ENCODE measurements at places on chromosomes 16 and 17.

- DNase-seq: peak; percentile 36
These were observed 35.4 kb downstream of the SPAG9 start for GRCh38 chr17:51085150-51085805.

GRCh38 chr17:78903101-78903779 lies at the start of gene CEP295NL:
Gene CEP295NL, minus strand, starts transcription at chr17:78903201. Its CDS starts 1,373 bp downstream, at chr17:78901828.
- DNase-seq: no peak

GRCh38 chr16:47643323-47644000 lies 182.3 kb downstream of the PHKB start:
- peak; percentile 2 for DNase-seq

DNA sequence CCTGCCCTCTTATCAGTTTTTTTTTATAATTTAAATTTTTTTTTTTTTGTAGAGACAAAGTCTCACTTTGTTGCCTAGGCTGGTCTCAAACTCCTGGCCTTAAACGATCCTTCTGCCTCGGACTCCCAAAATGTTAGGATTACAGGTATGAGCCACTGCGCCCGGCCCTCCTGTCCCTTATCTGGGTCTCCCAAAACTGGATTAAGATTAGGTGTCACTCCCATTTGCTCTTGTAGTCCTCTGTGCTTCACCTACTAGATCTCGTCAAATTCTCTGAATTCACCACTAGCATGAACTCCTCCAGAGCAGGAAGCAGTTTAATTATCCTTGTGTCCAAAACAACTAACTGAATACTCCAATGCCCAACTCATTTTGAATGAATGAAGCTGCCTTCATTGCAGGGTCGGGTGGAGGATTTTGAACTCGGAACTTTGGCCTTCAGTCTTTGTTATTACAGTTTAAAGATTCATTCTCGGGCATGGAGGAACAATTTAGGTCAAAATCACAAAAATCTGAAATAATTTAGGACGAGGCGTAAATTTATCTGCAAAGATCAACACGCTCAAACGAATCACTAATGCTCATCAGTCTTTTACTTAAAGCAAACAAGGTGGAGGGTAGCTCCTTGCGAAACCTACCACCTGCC lies 802 bp upstream of the ATXN2L start:
- no peak for DNase-seq

- DNase-seq: no peak
These were observed 46.7 kb upstream of the RCVRN start for GRCh38 chr17:9951803-9952202.

DNA sequence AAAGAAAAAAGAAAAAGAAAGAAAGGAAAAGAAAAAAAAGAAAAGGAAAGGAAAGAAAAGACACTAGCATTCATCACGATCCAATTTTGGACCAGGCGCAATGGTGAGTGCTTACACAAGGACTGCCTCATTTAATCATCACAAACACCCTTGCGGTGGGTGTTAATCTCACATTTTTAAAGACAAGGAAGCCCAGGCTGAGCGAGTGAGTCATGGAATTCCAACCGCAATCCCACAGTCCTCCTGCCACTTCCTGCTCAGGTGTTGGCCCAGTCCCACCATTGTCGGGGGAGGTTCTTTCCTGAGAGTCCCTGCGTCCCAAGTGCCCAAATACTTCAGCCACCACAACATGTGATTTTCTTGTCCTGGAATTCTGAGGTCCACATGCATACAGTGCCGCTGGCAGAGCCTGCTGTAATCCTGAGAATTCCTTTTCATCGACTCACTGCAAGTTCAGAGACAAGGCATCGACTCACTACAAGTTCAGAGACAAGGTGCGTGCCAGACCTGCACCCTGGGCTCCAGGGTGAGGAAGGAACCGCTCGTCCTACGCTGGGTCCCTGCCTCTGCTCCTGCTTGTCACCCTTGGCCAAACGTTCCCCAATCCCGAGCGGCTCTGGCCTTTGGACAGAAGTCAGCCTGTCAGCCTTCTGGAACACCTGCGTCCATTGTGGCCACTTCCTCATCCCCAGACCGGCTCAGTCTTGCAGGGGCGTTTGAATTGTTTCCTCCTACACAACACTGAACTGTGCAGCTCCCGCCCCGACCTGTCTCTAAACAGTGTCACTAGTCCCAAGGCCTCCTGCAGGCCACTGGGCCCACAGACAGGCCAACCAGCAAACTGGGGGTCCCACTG lies 5.8 kb downstream of the ZG16B start:
- peak; percentile 97 for DNase-seq

DNA sequence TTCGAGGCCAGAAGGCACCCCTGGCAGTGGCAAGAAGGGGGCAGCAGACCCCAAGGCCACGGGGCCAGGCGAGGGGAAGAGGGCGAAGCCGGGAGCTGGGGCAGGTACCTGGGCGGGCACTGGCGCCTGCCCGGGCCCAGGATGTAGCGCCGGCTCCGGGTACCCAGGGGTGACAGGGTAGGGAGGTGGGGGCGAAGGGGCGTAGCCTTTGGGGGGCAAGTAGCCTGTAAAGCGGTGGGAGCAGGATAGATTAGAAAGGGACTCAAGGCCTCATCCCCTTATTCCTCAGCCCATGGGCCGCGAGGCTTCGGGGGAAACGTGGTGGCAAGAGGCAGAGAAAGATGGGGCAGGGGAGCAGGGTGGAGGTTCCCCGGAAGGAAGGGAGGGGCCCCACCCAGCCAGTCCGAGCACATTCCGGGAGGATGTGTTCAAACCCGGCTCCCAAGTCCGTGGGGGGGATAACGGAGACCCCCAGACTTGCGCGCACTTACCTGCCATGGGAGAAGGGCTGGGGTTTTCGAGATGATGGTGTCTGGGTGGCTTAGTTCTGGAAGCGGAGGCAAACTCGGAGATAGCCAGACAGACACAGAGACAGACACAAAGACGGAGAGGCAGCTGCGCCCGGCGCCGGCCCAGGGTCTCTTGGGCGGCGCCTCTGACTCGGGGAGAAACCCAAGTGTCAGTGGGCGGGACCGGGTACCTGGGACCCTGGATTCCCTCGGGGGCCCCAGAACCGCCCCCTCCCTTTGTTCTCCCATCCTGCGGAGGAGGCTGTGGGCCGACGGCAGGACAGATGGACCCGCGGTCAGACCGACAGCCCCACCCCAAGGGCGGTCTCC lies 493 bp downstream of the PLSCR3 start:
- peak; percentile 39 for DNase-seq

- DNase-seq: no peak
These were observed 585 bp downstream of the WRAP53 start for GRCh38 chr17:7688808-7689316.

GRCh38 chr17:19320876-19321275 lies 41.6 kb downstream of the B9D1 start:
- DNase-seq: no peak

DNA sequence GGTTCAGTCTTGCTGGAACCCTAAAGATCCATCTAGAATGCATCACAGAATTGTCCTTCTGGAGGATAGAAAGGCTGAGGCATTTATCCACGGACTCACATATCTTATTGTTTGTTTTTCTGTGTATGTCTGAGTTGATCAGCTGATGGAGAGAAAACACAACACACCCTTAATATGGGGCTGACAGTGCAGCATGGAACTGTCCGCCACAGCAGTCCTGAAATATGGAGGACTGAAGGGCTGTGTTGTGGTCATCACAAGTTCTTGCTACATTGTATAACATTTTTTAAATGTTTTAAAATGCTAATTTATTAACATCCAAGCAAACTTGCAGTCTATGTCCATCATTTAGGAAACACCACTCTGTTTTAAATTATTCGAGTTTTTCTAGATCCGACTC lies 448.9 kb upstream of the ERCC4 start:
- no peak for DNase-seq

DNA sequence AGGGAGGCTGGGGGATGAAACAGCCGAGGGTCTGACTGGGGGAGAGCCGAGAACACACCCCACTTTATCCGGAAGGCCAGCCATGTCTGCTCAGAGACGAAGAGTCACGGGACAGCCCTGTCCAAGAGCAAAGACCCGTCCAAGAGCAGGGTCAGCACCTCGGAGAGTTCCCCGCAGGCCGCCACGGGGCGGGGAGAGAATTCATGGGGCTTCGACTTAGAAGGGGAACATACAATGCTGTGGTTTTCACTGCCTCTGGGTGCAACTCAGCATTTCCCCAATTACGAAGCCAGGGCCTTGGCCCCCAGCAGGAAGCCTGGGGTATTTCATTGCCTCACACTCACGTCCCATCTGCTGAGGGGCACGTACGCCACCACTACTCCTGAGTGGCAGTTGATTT lies 59.3 kb downstream of the JPH3 start:
- peak; percentile 37 for DNase-seq

DNA sequence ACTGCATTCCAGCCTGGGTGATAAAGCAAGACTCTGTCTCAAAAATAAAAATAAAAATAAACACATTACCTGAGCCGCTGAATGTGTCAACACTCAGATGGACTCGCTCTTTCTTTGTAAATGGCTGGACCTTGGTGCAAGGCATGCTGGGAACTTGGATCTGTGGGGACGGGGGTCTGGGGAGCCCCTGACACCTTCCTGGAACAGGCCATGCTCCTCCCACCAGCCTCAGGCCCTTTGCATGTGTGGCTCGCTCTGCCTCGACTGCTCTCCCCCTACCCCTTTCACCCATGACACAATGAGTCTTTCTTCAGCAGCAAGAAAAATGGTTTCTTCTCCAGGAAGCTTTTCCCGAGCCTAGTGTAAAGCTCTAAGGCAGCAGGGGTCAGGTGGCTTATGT lies 94.0 kb upstream of the CDH5 start:
- no peak for DNase-seq

DNA sequence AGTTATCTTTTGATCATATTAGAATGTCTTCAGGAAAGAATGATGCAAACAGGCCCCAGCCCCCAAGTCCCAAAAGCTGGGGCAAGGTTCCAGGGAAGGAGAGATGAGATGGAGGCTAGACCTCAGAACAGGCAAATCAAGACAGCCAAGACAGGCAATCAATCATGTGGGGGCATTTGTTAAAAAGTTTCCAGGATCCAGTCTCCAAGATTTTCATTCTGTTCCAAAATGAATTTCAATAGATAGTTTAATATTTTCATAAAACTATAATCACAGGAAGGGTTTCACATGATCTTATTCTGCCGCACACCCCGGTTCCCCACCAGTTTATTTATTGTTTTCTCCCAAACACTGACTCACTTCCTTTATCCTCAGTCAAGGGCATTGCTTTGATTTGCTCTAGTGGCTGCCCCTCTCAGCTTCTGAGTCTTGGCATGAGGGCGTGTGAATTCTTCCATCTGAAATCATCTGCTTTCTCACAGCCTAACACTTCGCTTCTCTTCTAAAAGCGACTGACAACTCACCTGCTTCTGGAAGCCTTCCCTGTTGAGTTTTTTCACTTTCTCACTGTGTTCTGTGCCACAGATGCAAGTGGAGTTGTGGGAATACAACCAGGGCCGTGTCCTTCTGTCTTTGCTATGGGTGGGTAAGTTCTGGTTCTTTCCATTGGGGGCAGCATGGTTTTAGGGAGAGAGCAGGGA lies 12.2 kb upstream of the TERF2 start:
- DNase-seq: peak; percentile 86

DNA sequence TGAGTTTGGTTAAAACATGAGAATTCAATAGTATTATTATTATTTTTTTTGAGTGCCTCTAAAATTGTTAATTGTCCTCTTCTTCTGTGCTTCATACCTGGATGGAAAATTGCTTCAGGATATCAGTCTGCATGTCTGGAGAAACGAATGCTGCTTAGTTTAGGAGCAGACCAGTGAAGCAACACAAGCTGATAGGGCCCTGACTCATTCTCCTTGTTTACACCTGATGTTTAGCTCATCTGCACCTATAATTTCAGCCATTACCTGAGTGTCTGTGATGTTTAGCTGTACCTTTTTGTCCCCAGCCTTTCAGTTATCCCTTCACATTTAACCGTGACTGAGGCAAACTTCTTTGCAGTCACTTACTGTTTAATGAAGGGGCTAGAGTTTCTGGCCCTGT lies 14.8 kb downstream of the SNTB2 start:
- DNase-seq: no peak

GRCh38 chr16:85520853-85521521 lies 92.1 kb upstream of the GSE1 start:
- DNase-seq: no peak

- no peak for DNase-seq
These were observed 2.4 kb upstream of the PRR15L start for GRCh38 chr17:47959825-47960655.

DNA sequence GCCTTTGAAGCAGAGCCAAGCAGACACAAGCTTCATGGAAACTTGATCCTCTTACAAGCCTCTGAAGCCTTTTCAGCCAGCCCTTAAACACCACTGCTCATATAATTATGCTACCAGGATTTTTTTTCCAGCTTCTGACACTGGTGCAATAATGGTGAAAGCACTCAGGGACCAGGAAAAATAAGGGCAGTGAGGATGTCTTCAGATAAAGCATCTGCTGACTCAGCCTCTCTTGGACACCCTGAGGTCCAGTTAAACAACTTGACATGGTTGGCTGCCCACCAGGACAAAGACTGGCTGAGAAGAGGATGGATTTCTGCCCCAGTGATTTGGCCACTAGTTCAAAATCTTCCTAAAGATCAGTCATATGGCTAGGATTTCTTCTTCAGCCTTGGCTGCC lies 124.2 kb upstream of the N4BP1 start:
- DNase-seq: no peak

GRCh38 chr17:28370744-28371103 lies 617 bp upstream of the VTN start:
- no peak for DNase-seq

DNA sequence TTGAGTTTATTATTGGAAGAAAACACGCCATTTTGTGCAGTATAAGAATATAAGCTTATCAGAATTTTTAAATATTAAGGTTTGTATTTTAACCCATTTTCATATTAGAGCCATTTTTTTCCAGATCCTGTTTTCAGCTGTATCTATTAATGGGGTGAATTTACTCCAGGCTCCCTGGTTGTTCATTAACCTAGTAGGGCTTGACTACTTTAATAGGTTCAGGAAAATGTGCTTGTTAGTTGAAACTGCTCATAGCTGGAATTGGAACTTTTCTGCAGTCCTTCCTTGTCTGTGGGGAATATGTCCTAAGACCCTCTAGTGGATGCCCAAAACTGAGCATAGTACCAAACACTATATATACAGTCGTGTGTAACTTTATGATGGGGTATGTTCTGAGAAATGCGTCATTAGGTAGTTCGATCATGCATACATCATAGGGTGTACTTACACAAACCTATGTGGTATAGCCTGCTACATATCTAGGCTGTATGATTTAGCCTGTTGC lies 28.0 kb downstream of the NFAT5 start:
- no peak for DNase-seq

- peak; percentile 55 for DNase-seq
These were observed 45.2 kb upstream of the STAC2 start for GRCh38 chr17:39270923-39271322.

DNA sequence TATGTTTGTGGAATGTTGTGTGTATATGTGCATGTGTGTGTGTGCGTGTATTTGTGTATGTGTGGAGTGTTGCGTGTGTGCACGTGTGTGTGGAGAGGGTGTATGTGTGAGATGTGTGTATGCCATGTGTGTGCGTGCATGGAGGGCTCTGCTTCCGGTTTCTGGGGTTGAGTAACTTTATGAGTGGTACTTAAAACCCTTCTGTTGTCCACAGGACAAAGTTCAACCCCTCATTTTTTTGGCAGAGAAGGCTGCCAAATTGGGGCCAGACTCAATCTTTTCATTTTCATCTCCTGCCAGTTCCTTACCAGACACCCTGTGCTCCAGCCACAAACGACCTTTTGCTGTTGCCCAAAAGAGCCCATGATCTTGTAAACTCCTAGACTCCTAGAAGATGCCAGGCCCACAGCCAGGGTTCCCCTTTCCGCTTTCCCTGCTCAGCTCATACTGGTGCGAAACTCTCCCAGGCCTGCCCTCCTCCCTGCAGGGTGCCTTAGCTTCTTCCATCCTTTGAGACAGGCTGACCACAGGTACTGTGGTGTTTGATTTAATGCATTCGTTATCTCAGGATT lies 100.2 kb downstream of the CMIP start:
- DNase-seq: no peak

GRCh38 chr17:2082003-2082781 lies 27.3 kb downstream of the HIC1 start:
- no peak for DNase-seq
